ENCODE measurements at places on chromosomes 1 and 21. TPM values are rescaled to one million over a fixed set of nuclear protein-coding genes. Genes with fewer than 3 reads are reported as not detected.

GRCh38 chr1:22217811-22218460 lies 75.0 kb upstream of the WNT4 start:
- no peak for DNase-seq

DNA sequence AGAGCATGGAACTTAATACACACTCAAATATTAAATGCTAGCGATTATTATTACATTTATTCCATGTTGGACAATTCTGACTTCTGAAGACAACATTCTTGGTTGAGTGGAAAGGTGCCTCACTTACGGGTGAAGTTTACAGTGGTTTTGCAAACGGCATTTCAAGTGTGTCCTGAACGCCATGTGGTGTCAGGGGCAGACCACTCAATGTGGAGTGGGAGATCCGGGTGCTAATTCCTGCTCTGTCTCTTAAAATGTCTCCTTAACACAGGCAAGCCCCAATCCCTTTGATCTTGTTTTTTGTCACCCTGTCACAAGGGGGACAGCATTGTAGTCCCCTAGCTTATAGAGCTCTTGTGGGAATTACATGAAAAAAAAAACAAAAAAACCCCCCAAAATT lies 5.6 kb upstream of the TDRD10 start:
- no peak for DNase-seq

DNA sequence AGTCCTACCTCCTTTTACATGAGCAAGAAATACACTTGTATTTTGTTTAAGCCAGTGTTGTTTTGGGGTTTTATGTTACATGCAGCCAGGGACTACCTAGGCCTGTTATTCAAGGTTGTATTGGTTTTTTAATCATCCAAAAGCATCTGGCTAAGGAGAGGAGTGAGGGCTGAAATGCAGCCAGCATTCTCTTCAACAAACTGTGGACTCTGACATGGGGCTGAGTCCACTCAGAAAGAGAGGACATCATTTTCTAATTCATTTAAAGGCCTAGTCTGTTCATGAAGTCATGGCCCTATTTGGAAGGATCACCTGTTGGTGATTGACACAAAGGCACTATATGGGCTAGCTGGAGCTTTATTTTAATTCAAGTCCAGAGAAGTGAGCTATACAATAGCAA lies 190.4 kb downstream of the TTLL7 start:
- DNase-seq: no peak

- DNase-seq: no peak
Measured at GRCh38 chr1:213733705-213734104, 254.1 kb upstream of the PROX1 start.

- peak; percentile 97 for DNase-seq
Measured at GRCh38 chr1:109113590-109114341, at the start of gene ELAPOR1. ELAPOR1 (plus strand) TSS chr1:109114115; CDS start chr1:109114184, 69 bp downstream.

GRCh38 chr21:25323356-25323949 lies 283.8 kb downstream of the MRPL39 start:
- no peak for DNase-seq

GRCh38 chr1:194342484-194343262 lies 1156.3 kb upstream of the B3GALT2 start:
- DNase-seq: no peak

DNA sequence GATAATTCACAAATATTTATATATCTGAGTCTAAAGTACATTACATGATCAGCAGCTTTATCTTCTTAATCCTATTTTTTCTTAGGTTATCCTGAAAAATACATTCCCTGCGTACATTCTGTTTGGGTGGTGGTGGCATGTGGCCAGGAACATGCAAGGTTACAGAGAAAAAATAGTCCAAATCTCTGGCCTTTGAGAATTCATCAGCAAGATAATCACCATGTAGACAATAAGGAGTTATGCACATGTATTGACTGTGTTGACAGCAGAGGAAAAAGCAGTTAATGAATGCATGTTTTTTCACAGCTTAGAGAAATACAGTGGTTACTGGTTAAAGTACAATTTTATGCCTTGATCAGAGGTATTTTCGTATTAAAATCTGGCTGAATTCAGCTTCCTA lies 49.0 kb downstream of the ABCA4 start:
- DNase-seq: no peak

DNA sequence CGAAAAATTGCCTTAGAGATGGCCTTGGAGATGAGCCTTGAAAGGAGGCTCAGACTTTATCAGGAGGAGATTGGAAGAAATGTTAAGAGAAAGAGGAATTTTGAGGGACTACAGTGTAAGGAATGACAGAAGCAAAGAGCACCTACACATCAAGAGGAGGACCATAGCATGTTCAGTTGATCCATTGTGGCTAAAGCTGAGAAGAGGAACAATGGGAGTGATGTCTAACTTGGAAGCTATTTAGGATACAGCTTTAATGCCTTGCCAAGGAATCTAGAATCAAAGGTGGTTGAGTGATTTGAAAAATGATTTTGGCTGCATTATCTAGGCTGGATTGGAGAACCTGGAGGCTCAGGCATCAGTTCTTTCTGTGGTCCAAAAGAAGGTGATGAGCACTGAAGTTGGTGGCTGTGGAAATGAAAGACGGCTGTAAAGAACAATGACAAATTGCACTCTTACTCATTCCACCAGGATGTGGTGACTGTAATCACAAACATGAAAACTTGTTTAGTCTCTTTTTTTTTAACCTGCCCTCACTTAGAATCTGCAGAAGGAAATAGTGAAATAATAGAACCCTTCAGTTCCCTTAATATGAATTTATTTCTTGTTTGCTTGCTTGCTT lies 11.3 kb downstream of the FAM20B start:
- peak; percentile 26 for DNase-seq

DNA sequence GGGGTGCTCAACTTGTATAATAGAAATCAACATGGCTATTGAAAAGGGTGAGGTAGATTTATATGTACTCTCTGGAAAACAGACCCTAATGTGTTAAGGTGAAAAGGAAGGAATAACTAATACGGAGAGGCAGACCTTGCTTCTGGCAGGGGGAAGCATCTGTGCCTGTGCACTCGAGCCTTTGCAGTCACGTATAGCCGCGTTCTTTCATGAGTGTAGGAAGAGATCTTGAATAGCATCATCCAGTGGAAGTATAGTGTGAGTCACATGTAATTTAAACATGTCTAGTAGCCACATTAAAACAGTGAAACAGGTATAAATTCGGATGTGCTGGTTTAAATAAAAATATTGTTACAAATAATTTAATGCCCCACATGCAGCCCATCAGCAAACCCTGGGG lies 3.0 kb downstream of the A3GALT2 start:
- no peak for DNase-seq

GRCh38 chr1:116915086-116915661 lies 5.5 kb downstream of the PTGFRN start:
- no peak for DNase-seq

GRCh38 chr1:241531195-241532161 lies 700 bp upstream of the KMO start:
- peak; percentile 70 for DNase-seq

DNA sequence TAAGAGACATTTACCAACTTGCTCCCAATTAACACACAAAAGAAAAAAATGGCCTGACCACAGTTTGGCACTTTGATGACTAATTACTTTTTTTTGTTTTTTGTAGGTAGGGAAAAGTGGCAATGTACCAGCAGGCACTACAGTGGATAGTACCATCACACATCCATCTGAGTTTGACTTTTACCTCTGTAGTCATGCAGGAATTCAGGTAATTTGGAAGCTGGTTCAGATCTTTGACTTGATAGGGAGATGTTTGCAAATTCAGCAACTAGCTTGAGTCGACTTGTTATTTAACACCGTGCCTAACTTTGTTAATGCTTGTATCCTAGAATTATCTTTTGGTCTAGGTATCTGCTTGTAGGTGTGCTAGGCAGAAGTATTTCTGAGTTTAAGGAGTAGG lies 33.0 kb upstream of the AGO1 start:
- DNase-seq: no peak

DNA sequence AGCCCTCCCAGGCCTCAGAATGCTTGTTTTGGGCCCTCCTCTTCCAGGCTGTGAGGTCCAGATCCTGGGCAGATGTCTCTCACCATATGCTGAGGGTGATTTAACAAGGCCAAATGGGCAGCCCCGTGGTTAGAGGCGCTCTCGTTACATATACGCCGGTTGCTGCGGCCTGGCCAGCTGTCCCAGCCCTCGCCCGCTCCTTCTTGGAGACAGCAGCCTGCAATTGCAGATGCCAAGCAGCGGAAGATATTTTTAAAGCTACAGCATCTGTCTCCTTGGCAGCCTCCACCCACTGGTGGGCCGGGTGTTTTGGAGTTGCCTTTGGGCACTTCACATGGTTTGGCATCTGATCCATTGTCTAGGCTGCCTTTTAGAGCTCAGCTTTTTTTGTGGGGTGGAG lies 178.8 kb upstream of the NFIA start:
- no peak for DNase-seq

- DNase-seq: no peak
Measured at GRCh38 chr1:109785446-109786111, 21.9 kb upstream of the EPS8L3 start.

- no peak for DNase-seq
Measured at GRCh38 chr21:37792046-37792445, 124.2 kb downstream of the KCNJ6 start.

DNA sequence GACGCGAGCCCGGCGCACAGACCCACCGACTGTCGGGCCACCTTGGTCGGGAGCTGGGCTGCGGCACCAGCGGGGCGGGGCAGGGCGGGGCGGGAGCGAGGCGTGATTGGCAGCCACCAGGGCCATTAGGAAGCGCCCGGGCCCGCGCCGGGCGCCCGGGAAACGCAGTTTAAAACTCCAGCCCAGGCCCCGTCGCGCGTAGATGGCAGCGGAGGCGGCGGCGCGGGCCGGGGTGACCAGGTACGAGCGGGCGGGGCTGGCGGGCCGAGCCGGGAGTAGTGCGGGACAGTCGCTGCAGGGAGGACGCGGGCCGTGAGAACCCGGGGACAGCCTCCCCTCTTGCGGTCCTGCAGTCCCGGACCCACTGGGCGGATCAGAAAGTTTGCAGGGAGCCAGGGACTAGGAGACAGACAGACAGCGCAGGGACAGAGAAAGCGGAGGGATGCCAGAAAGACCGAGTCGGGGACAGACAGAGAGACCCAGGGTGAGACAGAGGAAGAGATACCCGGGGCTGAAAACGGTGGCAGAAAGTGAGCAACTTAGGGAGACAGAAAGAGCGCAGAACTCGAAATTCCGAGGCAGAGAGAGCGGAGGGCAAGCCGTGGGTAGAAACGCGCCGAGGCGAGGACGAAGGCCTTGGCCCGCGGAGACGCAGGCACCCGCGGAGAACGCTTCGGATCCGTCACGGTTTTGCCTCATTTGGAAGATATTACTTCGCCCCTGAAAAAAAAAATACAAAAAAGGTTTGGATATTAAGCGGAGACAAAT lies at the start of gene DMBX1:
Gene DMBX1, plus strand, starts transcription at position 199 of the 768 bp plus-strand sequence. CDS start 17,175 bp downstream, outside the sequence.
- no peak for DNase-seq

DNA sequence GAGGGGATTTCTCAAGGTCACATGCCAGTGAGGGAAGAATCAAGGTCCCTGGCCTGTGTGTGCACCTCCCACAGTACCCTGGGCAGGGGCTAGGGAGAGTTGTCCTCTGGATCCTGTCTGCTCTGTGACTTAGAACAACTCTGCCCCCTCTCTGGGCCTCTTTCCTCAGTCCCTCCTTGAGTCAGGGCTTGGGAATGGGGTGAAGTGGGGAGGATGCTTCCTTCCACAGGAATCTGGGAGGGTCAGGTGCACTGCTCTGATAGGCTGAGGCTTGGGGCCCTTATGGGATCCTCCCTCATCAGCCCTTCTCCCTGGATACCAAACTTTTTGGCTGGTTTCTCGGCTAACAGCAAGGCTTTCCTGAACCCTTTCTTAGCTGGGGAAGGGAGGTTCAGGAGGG lies 2.5 kb downstream of the TRNP1 start:
- DNase-seq: no peak

DNA sequence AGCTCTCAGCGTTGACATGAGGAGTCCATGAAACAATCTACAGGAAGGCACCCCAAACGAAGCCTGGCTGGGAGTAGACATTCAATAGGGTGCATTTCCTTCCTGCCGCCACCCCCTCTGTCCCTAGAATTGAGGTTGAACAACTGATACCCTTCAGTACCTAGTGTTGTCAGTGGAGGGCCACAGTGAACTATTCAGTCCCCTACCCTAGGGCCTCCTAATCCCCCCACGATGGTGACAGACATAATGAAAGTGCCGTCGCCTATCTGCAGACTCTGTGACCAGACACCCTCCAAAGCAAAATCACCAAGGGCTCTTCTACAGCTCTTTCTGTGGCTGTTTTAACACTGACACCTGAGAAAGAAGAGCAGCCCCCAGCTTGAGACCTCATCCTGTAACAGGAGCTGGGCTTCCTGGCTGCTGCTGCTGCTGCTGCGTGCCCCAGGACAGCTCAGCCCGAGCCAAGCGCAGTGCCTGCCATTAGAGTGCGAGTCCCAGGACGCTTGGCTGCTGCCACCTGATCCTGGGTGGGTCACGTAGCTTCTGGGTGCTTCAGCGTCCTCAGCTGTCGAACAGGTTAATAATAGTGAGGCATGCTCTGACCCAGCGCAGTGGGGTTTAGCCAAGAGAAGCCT lies 183.0 kb downstream of the ZBTB18 start:
- no peak for DNase-seq

DNA sequence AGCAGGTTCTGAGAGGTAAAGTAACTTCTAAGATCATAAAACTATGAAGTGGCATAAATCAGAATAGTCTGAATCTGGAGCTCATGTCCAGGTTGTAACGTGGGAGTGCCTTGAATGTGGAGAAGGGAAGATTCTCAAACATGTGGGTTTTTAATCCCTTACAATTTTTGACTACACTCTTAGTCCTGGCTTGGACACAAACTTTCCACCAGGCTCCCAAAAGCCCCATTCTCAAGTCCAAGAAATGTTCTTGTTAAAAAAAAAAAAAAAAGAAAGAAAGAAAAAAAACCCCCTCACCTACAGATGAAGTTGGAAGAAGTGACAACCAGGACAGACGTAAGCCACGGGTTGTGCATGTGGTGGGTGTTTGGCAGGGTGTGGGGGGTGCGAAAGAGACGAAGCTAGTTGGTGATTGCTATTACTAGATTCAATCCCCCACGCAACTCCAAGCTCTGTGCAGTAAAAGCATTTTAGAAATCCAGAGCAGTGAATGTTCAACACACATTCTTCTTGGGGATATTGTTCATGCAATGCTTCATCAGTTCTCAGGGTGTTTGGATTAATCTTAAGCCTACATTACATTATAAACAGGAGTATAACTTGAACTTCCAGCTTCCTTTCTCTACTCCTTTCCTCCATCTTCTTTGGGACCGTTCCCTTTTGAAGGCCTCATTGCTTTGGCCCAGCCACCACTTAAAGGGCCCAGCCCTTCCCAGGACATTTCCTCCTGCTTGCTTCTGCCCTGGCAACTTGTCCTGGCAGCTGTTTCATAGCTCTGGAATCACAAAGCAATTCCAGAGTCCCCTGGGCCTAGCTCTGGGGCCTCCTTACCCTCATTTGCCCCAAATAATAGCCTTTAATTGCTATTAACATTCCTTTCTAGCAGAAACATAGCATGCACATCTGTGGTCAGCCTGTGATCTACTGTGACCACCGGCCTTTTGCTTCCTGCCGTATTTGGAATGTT lies 41.8 kb downstream of the PHC2 start:
- no peak for DNase-seq

GRCh38 chr21:33479679-33480480 lies at the start of gene TMEM50B:
TMEM50B (minus strand) TSS chr21:33479974; CDS start chr21:33468885, 11,089 bp downstream.
- DNase-seq: peak; percentile 93

The NR1I3 gene
- not detected for total RNA-seq

The DNASE2B gene
- total RNA-seq: not detected

The HORMAD1 gene
- not detected for total RNA-seq

The SPATA46 gene
- total RNA-seq: not detected

The EXO1 gene
- total RNA-seq: 0.44 TPM

The MUTYH gene
- total RNA-seq: 70.0 TPM

The SYT11 gene
- total RNA-seq: 18.2 TPM

The RPE65 gene
- not detected for total RNA-seq
